ENCODE measurements at places on chromosomes 16 and 17.

DNA sequence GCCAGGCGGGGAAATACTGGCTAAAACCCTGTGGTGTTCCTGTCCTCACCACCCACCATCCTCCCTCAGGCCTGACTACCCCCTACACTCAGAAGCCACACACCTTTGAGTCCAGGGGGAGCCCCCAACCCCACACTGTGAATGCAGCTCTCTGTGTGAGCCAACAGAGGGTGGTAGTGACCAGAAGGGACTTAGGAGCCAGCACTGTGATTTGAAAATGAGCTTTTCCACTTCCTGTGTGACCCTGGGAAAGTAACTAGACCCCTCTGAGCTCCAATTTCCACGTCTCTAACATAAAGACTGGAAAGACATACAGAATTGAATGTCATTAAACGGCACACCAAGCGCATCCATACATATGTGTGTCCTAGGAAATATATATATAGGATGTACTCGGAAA lies 58.7 kb downstream of the SDK2 start:
- no peak overlapping the region for H3K27ac ChIP-seq
- no peak overlapping the region for H3K4me3 ChIP-seq

- no peaks in the 10 kb centered on the region for H3K27me3 ChIP-seq
- peaks cover 2% of the 10 kb centered on the region for H3K4me1 ChIP-seq
- no peak for DNase-seq
- no peaks in the 10 kb centered on the region for H3K36me3 ChIP-seq
- H3K4me3 ChIP-seq = no peak overlapping the region
Observed at GRCh38 chr16:3999479-4000325, 116.5 kb downstream of the ADCY9 start.

GRCh38 chr17:43125133-43125966 lies at the start of gene BRCA1:
Gene BRCA1 (minus strand): TSS chr17:43125364. CDS start chr17:43124096, 1,268 bp downstream.
- H3K4me1 ChIP-seq = no peaks in the 10 kb centered on the region
- H3K36me3 ChIP-seq = no peaks in the 10 kb centered on the region
- peak; percentile 97 for DNase-seq
- peak within 1 kb of the TSS; percentile 87 for H3K4me3 ChIP-seq
- H3K27ac ChIP-seq = no peak within 1 kb of the TSS

GRCh38 chr17:62876063-62876462 lies 67.9 kb upstream of the MARCHF10 start:
- no peaks in the 10 kb centered on the region for H3K4me1 ChIP-seq
- no peaks in the 10 kb centered on the region for H3K36me3 ChIP-seq
- H3K27ac ChIP-seq = no peak overlapping the region
- no peaks in the 10 kb centered on the region for H3K27me3 ChIP-seq

GRCh38 chr16:85207357-85207921 lies 95.2 kb upstream of the CIBAR2 start:
- H3K36me3 ChIP-seq = no peaks in the 10 kb centered on the region
- peaks cover 18% of the 10 kb centered on the region for H3K4me1 ChIP-seq
- no peaks in the 10 kb centered on the region for H3K27me3 ChIP-seq
- DNase-seq = no peak
- H3K27ac ChIP-seq = no peak overlapping the region

DNA sequence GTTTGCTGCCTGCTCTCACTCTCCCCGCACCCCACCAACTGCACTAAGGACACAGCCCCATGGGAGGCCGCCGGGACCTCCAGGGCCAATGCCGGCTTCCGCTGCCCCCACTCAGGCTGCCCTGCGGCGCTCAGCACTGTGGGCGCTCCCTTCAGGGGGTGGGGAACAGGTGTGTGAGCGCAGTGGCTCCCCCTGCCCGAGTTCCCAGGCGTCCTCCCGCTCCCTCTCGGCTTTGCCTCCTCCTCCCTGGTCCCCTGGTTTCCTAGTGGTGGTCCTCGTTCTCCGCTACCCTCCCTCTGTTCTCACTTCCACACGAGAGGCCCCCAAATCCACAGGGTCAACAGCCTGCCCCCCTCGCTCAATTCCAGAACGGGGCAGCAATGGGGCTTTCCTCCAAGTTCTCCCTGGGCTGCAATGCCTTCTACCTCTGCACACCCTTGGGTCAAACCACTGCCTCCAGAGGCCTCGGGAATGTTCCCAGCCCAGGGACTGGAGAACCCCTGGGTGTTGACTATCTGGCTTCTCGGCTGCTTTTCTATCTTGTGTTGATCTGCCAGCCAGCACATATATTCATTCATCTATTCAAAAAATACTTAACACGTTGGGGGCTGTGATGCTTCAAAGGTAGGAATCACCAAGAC lies 9.9 kb downstream of the FOXJ1 start:
- H3K36me3 ChIP-seq = no peaks in the 10 kb centered on the region
- no peak overlapping the region for H3K4me3 ChIP-seq
- no peak overlapping the region for H3K27ac ChIP-seq
- peaks cover 23% of the 10 kb centered on the region for H3K4me1 ChIP-seq
- DNase-seq = no peak
- H3K27me3 ChIP-seq = no peaks in the 10 kb centered on the region

GRCh38 chr16:58638148-58639036 lies 8.8 kb upstream of the CNOT1 start:
- no peak overlapping the region for H3K4me3 ChIP-seq
- H3K27me3 ChIP-seq = no peaks in the 10 kb centered on the region
- no peak overlapping the region for H3K27ac ChIP-seq
- peak; percentile 18 for DNase-seq
- H3K36me3 ChIP-seq = no peaks in the 10 kb centered on the region

DNA sequence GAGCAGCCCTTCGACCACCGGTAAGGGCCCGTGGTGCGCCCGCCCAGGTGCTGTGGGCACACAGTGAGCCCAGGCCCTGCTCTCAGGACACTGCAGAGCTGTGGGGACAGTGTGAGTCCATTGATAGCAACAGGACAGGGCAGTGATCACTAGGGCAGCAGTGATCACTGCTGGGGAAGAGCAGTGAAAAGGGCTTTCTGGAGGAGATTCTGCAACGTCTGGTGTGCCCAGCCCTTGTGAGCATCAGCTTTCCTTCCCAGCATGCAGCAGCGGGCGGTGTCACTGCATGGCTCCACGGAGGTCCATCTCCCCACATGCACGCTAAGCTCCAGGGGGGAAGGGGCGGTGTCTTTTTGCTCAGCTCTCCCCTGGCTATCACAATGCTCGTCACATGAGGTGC lies 32.1 kb downstream of the MAP1LC3B start:
- no peak overlapping the region for H3K27ac ChIP-seq
- H3K4me1 ChIP-seq = peaks cover 9% of the 10 kb centered on the region
- no peaks in the 10 kb centered on the region for H3K27me3 ChIP-seq
- no peak for DNase-seq
- H3K4me3 ChIP-seq = no peak overlapping the region

DNA sequence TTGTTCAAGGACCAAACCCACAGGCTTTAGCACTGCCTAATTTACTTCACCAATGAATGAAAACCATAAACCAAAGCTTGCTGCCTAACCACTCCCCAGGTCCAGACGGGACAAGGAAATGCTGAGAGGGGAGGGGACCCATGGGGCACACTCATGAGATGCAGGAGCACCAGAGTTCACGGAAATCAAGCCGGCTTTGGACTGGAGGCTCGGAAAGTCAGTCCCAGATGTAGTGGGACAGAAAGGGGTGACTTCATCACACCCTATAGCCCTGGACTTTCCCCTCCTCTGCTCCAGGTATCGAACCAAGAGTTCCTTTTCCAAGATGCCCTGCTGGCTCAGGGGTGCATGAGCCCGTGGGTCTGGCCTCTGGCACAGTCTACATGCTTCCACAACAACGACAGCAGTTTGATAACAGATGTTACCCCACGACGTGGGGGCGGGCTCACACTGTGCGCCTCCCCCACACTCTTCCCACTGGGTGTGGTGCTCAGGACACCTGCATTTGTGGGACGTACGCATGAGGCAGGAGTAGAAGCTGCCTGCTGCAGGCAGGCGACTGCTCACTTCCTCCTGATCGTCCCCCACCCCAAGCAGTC lies 63.2 kb downstream of the AMFR start:
- no peak for DNase-seq
- no peaks in the 10 kb centered on the region for H3K27me3 ChIP-seq
- H3K4me1 ChIP-seq = 0 out of 2 replicates have a peak, but pooled peaks cover 3% of the 10 kb centered on the region
- H3K4me3 ChIP-seq = no peak overlapping the region

- no peaks in the 10 kb centered on the region for H3K27me3 ChIP-seq
- DNase-seq = no peak
- H3K4me3 ChIP-seq = peak within 1 kb of the TSS; percentile 91
- H3K27ac ChIP-seq = no peak within 1 kb of the TSS
- no peaks in the 10 kb centered on the region for H3K4me1 ChIP-seq
Observed at GRCh38 chr16:30786936-30787612, at the start of gene ZNF629. Gene ZNF629 (minus strand): TSS chr16:30787205. CDS start chr16:30784482, 2,723 bp downstream.

DNA sequence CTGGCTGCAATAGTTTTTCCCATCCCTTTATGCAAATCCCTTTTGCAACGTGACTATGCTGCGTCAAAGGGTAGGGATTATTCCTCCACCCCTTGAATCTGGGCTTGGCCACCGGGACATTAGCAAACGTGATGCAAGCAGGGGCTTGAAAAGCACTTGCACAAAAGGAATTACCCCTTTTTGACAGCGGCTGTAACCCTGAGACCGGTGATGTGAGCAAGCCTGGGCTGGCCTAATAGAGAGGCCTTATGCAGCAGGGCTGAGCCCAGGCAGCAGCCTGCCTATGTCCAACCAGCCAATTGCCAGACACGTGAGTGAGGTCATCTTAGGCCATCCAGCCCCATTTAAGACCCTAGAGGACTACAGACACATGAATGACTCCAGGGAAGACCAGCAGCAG lies 30.4 kb upstream of the PAFAH1B1 start:
- no peaks in the 10 kb centered on the region for H3K36me3 ChIP-seq
- H3K4me1 ChIP-seq = no peaks in the 10 kb centered on the region
- no peaks in the 10 kb centered on the region for H3K27me3 ChIP-seq
- DNase-seq = no peak
- no peak overlapping the region for H3K4me3 ChIP-seq
- no peak overlapping the region for H3K27ac ChIP-seq

DNA sequence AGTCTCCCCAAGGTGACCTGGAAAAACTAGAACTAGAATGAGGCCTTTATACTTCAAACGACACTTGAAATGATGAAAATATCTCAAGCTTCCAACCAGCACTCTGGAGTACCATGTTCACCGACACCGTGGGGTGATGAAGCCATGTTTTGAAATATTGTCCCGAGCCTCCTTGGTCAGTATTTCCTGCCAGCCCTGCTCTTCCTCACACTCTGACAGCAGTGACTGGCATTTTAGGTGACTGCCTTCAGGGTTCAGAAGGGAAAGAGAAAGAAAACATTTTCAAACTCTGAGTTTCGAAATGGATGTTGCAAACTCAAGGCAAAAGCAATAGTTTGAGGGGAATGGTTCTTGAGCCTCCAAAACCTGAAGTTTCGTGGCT lies 39.3 kb upstream of the IRX6 start:
- H3K27ac ChIP-seq = no peak overlapping the region
- no peaks in the 10 kb centered on the region for H3K36me3 ChIP-seq
- H3K4me1 ChIP-seq = no peaks in the 10 kb centered on the region
- H3K27me3 ChIP-seq = no peaks in the 10 kb centered on the region
- no peak for DNase-seq

DNA sequence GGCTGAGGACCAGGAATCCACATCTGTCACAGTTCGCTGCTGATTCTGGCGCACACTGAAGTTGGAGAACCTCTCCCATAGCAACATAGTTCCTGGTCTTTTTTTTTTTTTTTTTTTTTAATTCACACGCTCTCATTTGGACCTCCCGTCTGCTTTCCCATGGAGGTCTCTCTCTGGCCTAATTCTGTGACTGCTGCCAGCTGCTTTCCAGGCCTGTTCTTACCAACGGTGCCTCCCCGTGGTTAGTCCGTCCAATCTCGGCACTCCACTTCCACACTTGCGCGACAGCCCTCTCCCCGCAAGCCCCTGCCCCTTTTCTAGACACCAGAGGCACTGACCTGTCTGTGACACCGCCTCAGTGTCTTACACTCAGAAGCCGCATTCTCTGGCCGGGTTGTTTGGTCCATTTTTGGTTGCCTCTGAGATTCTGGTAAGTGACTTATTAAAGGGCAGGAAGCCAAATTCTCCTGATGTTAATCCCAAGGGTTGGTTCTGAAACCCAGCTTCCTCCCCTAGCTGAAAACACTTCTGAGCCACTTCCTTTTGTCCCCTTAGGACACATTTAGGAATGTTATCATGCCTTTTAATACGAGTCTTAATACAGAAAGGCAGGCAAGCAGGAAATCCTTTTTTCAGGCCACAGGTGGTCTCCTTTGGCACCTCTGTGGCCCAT lies 1.1 kb upstream of the AKTIP start:
- H3K4me3 ChIP-seq = no peak overlapping the region
- no peak overlapping the region for H3K27ac ChIP-seq
- no peak for DNase-seq
- H3K36me3 ChIP-seq = no peaks in the 10 kb centered on the region
- no peaks in the 10 kb centered on the region for H3K27me3 ChIP-seq

DNA sequence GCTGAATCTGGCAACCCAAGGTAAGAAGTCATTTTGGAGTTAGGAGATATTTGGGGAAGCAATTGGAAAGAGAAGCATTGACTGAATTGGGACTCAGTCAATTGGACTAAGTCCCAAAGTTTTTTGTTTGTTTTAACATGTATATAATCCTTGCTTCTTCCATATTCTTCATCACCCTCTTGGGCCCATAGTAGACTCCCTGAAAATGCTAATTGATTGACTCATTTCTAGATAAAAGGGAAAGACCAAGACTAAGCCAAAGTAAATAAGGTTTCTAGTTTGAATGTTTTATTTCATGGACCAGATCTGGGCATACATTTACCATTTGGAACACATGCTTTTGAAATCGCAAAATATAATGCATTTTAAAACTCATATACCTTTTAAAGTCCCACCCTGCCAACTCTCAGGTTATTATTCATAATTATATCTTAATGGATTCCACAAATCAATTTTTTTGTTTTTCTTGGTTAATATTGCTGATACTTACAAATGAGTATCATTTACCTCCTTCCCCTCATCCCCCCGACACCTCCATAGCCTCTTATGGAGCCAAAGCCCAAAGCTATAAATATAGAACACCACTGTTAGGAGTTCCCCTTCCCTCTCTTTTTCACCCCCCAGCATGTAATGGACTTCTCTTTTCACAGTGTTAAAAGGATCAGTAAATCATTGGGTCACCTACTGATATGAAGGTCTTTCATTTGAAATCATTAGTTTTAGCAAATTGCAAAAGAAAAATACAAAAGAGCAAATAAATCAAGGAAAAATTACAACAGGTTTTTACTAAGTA lies 674.0 kb upstream of the SOX9 start:
- no peaks in the 10 kb centered on the region for H3K36me3 ChIP-seq
- no peak overlapping the region for H3K27ac ChIP-seq
- no peaks in the 10 kb centered on the region for H3K4me1 ChIP-seq
- no peak for DNase-seq

- H3K4me3 ChIP-seq = no peak overlapping the region
- no peaks in the 10 kb centered on the region for H3K4me1 ChIP-seq
- no peak for DNase-seq
- no peaks in the 10 kb centered on the region for H3K27me3 ChIP-seq
- H3K36me3 ChIP-seq = no peaks in the 10 kb centered on the region
- H3K27ac ChIP-seq = no peak overlapping the region
Observed at GRCh38 chr17:41551365-41551764, 20.5 kb downstream of the KRT9 start.

- H3K27ac ChIP-seq = no peak overlapping the region
- no peak for DNase-seq
- H3K4me3 ChIP-seq = 0 out of 2 replicates have a peak overlapping the region, but pooled peaks have one; percentile 33
- H3K36me3 ChIP-seq = no peaks in the 10 kb centered on the region
- H3K4me1 ChIP-seq = peaks cover 18% of the 10 kb centered on the region
Observed at GRCh38 chr17:81520021-81520901, 7.7 kb upstream of the ACTG1 start.

Measured in iPS DF 6.9 (cell line).